ENCODE measurements at places on chromosomes 3 and 15.
A peak's percentile ranks its signal among the peaks of the same experiment; 100 is the strongest.

DNA sequence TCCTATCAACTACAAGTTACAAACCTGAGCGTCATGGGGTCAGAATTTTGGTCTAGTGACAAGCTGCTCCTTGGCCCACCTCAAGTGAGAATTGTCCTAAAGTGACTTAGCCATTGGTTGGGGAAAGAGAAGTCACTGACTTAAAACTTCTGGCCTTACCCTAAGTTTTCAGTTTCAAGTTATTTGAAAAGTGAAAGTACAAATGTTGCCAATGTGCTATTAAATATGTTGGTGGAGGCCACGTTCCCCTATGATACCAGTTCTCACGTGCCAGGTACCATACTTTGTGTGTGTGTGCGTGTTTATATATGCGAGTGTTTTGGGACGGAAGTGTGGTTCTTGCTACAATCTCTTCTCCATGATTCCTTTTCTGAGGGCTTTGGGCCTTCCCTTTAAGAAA, 22.6 kb upstream of the RASGRP1 start:
- no peak for DNase-seq

DNA sequence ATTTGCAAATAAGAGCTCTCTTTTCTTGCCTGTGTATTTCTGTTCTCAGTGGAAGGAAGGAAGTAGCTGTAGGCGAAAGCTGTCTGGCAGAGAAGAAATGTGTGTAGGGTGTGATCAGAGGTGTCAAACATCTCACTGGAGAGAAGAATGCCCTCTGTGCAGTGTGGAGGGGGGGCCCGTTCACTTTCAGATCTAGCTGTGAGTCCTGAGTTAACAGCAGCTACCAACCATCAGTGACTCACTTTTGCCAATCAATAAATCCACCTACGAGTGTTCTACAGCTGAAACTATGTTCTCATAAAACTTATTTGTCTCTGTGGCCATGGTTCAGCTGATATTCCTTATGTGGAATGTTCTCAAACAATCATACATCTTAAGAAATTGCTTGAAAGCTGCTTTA, 103.7 kb downstream of the FRMD4B start:
- DNase-seq: peak; percentile 83

DNA sequence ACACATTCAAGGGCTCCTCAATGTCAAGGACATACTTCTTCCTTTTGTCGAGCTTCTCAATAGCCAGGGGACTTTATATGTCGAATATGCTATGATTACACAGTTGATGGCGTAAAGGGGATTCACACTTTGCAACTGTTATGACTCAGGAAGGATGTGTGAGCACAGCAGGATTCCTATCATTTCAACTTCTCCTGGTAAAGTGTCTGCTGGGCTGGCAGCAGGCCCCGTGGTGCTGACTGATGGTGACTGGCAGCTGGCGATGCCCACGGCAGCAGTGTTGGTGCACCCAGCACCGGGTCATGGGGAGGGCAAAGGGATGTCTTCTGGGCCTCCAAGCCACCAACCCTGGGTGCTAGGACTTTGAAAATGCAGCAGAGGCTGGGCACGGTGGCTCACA, 44.8 kb upstream of the GNB5 start:
- DNase-seq: no peak

DNA sequence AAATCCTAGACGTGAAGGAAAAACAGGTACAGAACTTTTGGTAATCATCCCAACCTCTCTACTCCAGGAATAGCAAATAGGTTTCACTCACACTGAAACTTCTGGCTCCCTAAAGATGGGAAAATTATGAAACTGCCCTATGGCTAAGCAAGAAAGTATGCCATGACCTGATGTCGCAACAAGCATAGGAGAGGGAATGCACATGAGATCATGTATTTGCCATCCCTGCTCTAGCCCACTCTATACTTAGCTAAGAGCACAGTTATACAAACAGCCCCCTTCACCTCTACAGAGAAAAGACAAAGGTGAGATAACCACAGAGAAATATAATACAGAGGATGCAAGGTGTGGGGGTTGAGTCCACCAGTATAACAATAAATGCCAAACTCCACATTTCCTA, 102.7 kb downstream of the TBC1D5 start:
- no peak for DNase-seq

GRCh38 chr15:50815958-50816590, 50.6 kb upstream of the SPPL2A start:
- no peak for DNase-seq

GRCh38 chr3:153052096-153052460, 109.9 kb upstream of the RAP2B start:
- no peak for DNase-seq

DNA sequence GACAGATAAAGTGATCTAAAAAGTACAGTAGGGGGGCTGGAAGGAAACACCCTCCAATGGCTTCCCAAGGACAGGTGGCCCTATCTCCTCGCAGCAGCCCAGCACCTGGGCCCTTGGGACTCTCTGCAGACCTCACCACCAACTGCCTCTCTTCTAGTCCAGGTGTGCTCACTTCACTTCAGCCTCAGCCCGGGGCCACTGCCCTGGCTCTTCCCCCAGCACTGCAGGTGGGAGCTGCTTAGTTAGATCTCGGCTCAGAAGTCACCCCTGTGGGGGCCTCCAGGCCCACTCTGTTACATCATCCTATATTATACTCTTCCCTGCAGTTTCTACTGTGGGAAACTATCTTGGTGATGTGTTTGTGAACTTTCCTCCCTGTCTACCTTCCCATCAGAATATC, 2.0 kb downstream of the KLF15 start:
- no peak for DNase-seq

Data from activated CD8-positive, alpha-beta memory T cell treated with anti-CD3 and anti-CD28 coated beads for 24 hours (primary cell).